ENCODE measurements at places on chromosomes 2 and 18.
A peak's percentile ranks its signal among the peaks of the same experiment; 100 is the strongest.

DNA sequence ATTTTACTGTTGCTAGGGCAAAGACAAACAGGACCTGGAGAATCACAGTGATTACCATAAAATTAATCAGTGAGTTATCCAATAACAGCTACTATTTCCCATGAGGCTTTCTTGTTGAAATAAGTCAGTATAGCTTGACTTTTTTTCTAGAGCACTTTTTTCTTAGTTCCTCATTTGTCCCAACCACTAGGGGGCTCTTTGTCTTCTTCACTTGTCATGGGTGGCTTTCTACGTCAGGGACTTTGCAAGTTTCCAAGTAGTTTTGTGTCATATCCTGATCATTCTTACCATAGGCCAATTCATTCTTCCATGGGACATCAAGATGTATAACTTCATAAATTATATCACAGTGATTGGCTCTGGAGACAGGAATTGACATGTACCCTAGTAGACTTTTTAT lies 1019.6 kb upstream of the PIK3C3 start:
- no peak for DNase-seq

DNA sequence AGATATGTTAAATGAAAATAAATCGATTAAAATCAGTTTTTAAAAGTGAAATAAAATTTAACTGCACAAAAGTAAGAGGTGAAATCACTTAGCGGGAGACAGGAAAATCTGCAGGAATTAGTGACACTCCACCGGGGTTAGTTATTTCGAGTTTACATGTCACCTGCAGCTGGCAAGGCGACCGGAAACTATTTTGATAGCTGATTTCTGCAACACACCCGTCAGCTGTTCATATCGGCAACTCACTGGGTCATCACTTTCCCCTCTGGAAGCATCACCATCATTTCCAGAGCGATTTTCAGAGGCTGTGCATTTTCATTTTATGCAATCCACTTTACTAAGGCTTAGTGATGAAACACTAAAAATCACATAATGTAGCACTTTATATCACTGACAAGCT lies 52.9 kb downstream of the PXDN start:
- no peak for DNase-seq

DNA sequence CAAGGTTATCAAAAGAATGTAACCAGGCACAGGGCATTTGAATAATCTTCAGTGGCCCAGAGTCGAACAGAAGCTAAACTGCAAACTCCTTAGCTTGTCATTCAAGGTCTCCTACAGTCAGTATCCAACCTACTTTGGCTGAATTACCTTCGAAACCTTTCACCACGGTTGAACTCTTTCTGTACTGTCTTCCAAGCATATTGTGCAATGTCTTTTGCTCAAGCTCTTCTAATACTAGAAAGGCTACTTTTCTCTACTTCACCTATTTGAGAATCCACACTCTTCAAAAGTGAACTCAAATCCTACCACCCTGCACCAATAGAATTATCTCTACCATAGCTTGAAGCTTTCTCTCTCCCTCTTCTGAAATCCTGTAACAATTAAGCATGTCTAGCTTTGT lies 142.9 kb downstream of the NR4A2 start:
- DNase-seq: no peak

DNA sequence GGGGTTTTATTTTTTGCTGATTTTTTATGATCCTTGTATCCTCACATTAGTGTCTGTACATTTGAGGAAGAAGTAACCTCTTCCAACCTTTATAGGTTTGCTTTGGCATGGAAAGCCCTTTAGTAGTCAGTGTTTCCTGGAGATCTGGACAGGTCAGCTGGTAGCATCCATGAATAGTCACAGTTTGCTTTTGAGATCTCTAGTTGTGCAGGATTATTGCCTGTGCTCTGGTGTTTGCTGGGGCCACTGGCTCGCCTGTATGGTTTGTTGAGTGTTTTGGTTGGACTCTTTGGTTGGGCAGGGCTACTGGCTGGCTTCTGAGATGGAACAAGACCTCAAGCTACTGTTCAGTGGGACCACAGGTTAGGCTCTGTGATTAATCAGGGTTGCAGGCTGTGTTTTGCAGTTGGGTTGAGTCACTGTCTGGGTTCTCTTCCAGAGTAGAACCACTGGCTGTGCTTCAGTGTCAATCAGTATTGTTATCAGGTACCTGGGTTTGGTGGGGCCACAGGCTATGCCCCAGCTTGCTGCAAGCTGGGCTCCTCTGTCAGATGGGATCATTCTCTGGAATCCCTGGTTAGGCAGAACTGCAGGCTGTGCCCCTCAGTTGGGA lies 20.0 kb downstream of the SP140L start:
- peak; percentile 7 for DNase-seq

GRCh38 chr18:33839452-33840211 lies 261.6 kb downstream of the ASXL3 start:
- no peak for DNase-seq

GRCh38 chr2:204625135-204625534 lies 79.9 kb downstream of the PARD3B start:
- peak; percentile 30 for DNase-seq

DNA sequence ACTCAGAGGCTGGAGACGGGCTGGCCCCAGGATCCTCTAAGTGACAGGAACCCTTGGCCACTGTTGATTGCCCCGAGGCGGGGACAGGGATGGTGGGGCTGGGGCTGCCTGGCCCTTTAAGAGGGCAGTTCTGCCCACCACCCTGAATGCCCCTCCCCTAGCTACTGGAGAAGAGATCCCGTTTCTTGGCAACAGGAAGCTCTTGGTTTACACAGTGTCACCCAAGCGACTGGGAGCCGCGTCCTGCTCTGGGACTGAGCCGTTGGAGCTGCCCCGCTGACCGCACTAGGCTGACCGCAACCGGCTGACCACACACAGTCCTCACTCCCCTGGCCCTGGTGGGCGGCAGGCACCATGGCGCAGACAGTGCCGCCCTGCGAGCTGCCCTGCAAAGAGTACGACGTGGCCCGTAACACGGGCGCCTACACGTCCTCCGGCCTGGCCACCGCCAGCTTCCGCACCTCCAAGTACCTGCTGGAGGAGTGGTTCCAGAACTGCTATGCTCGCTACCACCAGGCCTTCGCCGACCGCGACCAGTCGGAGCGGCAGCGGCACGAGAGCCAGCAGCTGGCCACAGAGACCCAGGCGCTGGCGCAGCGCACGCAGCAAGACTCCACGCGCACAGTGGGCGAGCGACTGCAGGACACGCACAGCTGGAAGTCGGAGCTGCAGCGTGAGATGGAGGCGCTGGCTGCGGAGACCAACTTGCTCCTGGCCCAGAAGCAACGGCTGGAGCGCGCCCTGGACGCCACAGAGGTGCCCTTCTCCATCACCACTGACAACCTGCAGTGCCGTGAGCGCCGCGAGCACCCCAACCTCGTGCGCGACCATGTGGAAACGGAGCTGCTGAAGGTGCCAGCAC lies at the start of gene TEKT4:
Gene TEKT4 (plus strand): TSS at position 205 of the 862 bp plus-strand sequence. CDS start 150 bp downstream, at position 355.
- no peak for DNase-seq

DNA sequence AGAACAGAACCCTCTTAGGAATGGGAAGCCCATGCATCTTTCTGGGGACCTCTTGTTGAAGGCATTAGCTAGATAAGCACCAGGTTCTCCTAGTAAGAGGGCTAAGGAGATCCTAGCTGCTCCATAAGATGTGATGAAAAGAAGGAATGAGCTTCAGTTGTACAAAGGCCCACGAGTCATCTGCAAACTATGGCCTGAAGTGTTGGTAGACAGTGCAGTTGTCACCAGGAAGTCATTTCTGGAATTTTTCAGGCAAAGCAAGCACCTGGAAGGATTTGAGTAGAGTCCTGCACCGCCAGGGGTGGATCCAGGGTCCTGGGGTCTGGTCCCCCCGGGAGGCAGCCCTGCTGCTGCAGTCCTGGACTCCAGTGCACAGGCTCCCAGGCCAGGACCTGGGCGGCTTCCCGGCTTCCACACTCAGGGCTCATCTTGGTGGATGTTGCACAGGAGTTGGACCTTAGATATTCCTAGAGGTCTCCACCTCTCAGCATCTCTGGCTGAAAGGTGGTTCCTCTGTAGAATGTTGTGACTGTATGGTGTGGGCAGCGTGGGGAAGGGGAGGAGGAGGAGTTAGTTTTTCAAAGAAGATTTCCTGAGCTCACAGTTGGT lies 85.3 kb downstream of the LDLRAD4 start:
- DNase-seq: no peak

- peak; percentile 41 for DNase-seq
Observed at GRCh38 chr2:69026026-69026425, 13.0 kb downstream of the ANTXR1 start.

DNA sequence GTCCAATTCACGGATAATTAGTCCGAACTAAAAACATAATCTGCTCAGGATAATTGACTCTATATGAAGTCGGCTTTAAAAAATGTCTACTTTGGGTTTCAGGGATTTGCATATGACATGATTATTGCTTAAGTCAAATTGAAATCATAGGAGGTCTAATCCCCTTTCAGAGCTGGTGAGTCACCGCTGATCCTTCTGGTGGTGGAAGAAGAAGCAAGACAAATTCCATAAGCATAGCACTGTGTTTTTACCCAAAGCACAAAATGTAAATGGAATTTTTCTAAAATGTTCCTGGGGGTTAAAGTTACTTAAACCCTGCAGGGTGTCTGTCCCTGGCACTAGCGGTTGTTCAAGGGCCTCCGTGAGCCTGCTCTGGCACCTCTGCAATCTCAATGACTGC lies 460.2 kb downstream of the LRATD1 start:
- peak; percentile 55 for DNase-seq

DNA sequence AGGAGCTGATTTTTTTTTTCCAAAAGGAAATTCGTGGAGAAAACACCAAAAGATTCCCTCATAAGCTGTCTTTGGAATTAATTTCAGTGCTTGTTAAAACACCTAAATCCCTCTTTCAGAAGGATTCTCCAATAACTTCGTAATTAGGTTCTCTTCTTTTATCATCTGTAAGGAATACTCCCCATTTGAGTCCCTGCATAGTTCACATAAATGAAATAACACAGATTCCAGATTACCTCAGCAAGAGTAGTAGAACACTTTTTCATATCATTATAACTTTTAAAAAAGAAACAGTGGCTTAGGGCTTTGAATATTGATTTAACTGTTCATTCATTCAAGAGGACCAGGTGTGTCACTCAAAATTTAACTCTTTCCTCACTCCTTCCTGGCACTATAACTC lies 55.5 kb downstream of the ARHGAP28 start:
- no peak for DNase-seq

- DNase-seq: no peak
Observed at GRCh38 chr2:68667371-68667770, 24.0 kb downstream of the PROKR1 start.

- DNase-seq: no peak
Observed at GRCh38 chr2:218166791-218167190, at the start of gene CXCR1. TSS of gene CXCR1 (minus strand) at chr2:218166962. CDS start at chr2:218165211, 1,751 bp downstream.

GRCh38 chr2:224398289-224398688 lies 3.6 kb downstream of the FAM124B start:
- no peak for DNase-seq

DNA sequence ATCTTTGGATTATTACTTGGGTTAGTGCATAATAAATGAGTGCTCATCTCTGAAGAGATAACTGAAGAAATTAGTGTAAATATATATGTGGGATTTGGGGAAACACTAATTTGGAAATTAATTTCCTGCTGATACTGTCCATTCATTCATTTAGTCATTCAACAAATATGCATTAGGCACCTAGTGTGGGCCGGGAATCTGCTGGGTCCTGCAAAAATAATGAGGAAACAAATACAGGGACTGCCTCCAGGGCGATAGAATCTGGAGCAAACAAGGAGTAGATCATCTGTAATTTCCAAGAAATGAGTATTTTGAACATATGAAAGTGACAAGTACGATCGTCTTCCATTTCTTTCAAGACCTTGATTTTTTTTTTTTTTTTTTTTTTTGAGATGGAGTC lies 203.7 kb upstream of the LYPD1 start:
- DNase-seq: no peak

DNA sequence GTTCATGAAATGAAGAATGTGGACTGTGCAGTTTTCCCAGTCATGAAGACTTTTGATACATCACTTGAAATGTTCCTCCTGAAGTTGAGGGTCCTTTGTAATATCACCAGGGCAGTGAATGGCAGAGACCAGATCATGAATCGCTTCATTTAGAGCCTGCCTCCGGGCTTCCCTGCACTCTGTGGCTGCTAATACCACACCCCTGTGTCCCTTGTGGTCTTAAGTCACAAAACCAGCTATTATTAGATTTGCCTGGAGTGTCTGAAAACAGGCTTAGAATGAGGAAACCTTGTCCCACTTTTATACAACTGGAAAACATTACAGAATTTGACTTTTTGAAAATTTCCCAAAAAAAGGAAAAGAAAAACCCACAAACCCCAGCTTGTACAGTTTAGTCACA lies 147.9 kb downstream of the MGAT5 start:
- no peak for DNase-seq

DNA sequence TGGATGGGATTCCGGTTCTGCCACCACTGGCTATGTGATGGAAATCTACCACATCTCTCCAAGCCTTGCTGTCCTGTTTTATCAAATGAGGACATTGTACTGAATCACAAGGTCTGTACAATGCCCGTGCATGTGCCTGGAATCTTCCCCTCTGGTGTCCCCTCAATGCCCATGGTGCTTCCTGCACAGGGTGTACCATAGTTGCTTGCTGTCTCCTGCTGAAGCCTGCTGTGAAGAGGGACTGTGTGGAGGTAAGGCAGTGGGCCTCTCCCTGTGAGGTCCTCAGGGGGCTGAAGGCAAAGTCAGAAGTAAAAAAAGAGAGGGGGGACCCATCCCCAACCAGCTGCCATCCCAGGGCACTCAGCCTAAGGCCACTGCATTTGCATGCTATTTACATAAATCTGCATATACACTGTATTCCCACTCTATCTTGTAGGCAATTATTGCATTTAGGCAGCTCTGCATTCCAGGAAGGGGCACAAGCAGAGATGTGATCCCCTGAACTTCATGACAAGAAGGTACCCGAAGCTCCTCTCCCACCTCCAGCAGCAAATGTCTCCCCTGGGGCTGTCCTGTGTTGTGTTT lies 9.1 kb upstream of the STEAP3 start:
- no peak for DNase-seq

- DNase-seq: no peak
Observed at GRCh38 chr2:202762556-202762955, 109.0 kb downstream of the ICA1L start.

DNA sequence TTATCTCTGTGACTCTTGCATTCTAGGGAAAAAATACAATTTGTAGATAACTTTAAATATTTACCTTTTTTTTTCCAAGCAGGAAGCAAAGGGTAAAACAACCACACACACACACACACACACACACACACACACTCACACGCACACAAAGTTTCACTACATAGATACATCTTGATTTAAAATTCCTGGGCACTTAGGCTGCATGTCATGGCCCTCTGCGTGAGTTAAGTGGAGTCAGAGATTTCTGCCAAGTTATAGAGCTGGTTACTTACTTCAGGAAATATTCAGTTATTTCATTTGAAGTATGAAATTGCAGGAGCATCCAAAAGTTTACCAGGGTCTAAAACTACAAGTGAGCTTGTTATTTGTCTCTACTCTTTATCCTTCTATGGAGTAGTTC lies 612.0 kb downstream of the IRS1 start:
- DNase-seq: peak; percentile 75

- no peak for DNase-seq
Observed at GRCh38 chr2:1314254-1314653, 99.0 kb upstream of the TPO start.
